NCI-H1436 treated with DMSO at 0.1 percent for 48 hours (cell line): ENCODE measurements at places on chromosomes 2 and 18.

GRCh38 chr18:77784759-77785379 lies 535.2 kb downstream of the GALR1 start:
- peak; percentile 29 for DNase-seq

- DNase-seq, result no peak
Measured at GRCh38 chr2:33804155-33804554, 205.1 kb upstream of the FAM98A start.

GRCh38 chr2:88698027-88698413 lies 6.5 kb downstream of the RPIA start:
- peak; percentile 45 for DNase-seq

DNA sequence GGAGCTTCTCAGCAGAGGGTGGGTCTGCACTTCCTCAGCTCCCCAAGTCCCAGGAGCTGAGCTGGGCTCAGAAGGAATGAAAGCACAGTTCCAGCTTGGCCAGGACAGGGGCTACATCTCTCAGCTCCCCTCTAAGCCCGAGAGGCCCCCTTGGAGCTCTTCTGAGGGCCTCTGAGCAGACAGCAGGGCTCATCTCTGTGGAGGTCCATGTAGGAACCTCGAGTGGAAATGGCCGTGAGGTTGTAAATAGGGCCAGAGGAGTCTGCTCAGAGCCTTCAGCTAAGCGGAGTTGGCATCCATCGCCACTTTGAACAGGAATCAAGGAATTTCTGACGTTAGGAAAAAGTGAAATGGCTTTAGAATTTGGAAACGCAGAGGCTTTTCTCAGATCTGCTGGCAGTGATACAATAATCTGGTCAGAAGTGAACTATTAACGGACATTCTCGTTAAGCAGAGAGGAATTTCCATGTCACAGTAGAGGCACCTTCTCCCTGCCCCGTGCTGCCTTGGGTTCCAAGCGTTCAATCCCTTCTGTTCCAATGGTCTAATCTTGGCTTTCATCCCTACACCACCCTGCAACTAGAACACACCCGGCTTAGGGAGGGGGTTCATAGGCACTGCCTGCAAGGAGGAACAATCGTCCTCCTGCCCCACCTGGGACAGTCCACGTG lies 213.9 kb downstream of the NDUFA10 start:
- DNase-seq, result no peak
